ENCODE measurements at places on chromosomes 4 and X.
A peak's percentile ranks its signal among the peaks of the same experiment; 100 is the strongest.

GRCh38 chrX:9515973-9516538, 51.2 kb downstream of the TBL1X start:
- DNase-seq = no peak

DNA sequence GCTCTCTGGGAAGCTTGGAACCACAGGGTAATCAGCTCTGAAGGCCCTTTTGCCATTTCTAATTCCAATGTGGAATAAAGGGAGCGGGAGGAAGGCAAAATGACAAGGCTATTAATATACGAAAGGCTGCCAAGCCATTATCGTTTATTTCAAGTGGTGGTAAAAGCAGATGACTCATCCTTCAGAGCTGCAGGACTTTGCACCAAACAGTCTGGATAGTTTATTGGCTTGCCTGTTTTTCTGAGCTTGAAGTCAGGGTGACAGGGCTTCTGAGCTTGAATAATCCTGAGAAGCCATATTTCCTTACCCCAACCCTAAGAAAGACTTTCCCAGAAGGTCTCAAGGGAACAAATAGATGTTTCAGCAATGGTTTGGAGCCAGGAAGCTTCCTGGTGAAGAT, 7.7 kb upstream of the GABRE start:
- DNase-seq = peak; percentile 50

DNA sequence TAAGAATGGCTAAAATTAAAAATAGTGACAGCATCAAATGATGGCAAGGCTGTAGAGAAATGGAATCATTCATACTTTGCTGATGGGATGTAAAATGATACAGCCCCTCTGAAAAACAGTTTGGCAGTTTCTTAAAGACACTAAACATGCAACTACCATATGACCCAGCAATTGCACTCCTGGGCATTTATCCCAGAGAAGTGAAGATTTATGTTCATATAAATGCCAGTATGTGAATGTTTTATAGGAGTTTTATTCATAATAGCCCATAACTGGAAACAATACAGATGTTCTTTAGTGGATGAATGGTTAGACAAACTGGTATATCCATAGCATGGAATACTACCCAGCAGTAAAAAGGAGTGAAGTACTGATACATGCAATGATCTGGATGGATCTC, 43.3 kb downstream of the REPS2 start:
- DNase-seq = no peak

DNA sequence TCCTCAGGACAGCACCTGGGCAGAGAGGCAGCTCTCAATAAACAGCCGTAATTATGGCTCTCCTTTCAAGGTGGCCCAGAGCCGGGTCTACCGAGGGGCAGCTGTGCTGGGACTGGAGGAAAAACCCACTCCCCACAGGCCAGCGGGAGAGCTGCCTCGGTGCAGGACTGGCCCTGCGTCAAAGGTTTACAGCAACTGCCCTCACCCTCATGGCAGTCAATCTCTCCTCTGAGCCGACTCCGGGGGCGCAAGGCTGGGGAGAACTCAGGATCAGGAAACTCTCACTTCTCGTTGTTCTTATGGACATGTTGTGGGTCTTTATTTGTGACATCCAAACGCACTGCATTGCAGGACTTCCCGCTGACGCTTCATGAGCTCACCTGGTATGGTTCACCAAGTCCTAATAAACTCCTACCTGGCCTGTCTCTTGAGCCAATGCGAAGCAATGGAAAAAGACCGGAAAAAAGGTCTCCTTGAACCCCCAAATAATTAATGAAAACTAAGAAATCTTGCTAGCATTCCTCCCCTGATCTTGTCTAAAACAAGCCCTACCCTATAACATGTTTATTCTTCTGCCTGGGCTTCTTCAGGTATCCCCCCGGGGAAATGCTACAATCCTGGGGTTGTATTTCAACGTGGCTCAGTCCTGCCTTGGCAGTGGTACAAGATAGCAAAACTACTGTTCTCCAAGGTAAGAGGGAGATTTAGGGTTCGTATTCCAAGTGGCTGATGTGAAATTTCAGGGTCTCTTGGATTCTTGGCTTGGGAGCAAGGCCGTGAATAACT, 50.1 kb upstream of the CDKN2AIP start:
- DNase-seq = no peak

GRCh38 chr4:186079694-186080093, 10.7 kb downstream of the TLR3 start:
- no peak for DNase-seq
